ENCODE measurements at places on chromosomes 13 and 19.

DNA sequence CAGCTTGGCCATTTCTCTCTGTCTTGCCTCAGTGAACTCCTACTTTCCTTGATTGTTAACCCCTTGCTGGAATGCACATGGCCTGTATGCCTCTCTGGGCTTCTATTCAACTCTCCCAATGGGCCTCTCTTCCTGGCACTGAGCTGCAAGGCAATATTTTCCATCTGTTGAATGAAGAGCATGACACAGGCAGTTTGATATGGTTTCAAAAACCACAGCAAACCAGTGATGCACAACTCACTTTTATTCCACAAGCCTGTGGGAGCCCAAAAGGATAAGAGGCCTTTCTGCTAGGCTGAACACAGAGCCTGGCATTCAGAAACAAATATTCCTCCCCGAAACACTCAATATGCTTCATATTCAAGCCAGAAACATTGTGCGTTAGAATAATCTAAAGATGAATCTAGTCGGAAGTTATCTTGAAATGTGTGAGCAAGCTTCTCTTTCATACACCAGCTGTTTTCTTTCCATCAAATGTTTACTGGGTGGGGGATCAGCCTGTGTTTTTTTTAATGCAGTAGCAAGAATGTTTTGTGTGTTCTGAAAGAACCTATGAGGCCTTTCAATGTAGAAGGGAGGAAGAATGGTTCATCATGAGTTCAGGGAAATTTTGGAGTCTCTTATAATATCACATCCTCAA, 443.1 kb upstream of the SPRY2 start:
- DNase-seq = peak; percentile 64

DNA sequence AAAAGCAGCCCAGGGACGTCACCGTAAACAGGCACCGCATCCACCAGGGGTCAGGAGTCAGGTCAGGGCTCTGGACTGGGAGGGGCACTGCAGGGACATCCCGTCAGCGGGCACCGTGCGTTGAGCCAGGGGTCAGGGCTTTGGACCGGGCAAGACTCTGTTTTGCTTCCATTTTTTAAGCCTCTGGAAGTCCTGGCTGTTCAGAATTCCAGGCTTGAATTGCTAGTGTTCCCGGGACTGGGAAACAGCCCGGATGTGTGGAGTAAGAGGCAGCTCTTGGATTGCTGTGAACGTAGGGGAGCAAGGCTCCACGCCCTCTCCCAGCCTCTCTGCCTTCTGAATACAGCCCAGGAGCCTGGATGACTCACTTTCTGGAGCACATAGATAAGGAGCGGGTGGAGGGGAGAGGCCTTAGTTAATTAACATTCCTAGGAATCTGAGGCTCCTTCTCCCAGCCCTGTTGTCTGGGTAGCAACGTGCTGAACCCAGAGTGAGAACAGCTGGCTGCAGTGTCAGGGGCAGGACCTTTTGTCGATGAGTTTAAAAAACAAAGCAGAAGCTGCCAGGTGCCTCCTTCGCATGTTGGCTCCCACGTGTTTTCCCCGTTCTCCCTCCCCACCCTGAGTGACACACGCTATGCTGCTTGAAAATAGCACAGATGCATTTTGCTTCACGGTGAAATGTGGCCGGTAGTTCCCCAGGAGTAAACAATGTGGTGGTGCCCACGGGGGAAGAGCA, 21.9 kb downstream of the ATP11A start:
- peak; percentile 97 for DNase-seq

- DNase-seq = no peak
Observed at GRCh38 chr13:43230989-43231388, 207.6 kb downstream of the DNAJC15 start.

DNA sequence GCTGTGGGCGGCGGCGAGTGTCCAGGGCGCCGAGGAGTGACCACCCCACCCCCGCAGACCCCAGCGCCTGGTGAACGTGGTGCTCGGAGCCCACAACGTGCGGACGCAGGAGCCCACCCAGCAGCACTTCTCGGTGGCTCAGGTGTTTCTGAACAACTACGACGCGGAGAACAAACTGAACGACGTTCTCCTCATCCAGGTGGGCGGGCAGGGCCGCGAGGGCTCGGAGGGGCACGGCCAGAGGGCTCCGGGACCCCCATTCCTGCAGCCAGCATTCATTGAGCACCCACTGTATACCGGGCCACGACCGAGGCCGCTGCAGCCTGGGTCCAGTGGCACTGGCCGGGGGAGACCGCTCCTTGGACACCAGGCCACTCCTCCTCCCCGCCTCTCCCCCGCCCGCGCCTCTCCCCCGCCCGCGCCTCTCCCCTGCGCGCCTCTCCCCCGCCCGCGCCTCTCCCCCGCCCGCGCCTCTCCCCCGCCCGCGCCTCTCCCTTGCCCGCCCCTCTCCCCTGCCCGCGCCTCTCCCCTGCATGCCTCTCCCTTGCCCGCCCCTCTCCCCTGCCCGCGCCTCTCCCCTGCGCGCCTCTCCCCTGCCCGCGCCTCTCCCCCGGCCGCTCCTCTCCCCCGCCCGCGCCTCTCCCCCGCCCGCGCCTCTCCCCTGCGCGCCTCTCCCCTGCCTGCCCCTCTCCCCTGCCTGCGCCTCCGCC, 3.2 kb downstream of the PRTN3 start:
- no peak for DNase-seq

DNA sequence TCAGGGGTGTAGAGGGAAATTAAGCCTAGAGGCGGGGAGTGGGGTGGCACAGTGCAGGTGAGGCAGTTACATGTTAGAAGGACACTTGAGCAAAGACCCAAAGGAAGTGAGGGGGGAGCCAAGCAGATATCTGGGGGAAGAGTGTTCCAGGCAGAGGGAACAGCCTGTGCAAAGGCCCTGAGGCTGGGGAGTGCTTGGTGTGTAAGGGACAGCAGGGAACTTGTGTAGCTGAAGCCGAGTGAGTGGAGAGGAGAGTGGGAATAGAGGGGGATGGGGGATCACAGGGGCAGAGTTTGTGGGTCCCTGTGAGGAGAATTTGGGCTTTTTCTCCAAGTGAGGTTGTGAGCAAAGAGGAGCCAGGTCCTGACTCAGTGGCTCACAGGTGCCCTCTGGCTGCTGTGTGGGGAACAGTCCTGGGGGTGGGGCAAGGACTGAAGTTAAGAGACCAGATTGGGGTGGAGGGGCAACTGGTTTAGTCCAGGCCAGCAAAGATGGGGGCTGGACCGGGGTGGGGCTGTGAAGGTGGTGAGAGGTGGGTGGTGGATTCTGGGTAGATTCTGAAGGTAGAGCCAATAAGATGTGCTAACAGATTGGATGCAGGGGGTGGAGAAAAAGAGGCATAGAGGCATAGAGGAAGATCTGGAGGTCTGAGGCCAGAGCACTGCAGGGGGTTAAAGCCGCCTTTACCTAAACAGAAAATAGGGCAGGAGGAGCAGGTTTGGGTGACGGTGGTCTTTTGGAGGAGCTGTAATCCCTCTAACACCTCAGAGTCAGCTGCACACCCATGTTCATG, 75.3 kb downstream of the CACNA1A start:
- peak; percentile 39 for DNase-seq

DNA sequence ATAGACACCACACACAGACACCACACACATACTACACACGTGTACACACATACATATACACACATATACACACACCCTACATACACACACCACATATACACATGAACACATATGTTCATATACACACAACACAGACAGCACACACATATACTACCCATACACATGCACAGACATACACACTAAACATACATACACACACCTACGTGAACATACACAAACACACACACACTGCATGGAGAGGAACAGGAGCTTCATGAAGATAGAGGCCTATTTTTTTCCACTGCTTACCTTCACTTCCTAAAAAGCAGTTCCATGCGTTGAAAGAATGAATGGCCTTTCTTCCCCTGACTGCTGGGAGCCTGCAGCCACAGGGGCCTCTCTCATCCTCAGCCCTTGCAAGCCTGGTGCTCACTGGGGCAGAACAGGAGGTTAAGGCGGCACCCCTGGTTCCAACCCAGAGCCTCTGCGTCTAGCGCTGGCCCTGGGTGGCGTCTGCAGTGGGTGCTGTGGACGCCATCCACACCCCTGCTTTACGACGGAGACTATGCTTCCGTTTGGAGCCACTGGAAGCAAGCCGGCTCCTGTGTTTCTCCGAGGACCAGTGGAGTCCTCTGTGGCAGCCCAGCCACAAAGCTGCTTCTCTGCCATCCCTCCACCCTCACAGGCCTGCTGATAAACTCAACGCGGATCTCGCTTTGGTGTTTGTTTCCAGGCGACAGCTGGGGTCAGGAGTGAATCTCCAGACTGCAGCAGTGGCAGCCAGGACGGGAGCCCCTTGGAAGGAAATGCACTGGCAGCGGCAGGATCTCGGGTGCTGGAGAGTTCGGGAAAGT, 1.9 kb upstream of the RASA3 start:
- DNase-seq = no peak

DNA sequence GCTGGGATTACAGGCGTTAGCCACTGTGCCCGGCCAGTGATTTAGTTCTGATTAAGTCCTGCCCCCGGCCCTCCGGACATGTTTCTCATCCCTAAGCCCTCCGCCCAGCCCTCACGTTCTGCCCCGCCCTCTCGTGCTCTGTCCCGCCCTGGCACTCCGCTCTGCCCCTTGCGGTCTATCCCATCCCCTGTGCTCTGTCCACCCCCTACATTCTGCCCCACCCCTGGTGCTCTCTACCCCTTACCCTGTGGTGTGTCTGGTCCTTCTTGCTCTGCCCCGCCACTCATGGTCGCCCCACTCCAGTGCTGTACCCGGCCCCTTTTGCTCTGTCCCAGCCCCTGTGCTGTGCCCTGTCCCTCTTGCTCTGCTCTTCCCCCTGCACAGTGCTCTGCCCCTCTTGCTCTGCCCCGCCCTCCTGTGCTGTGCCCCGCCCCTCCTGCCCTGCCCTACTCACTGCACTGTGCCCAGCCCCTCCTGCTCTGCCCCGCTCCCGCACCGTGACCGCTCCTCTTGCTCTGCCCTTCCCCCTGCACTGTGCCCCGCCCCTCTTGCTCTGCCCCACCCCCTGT, 3.0 kb downstream of the GTPBP3 start:
- DNase-seq = no peak

GRCh38 chr19:46812977-46813838, 24.8 kb upstream of the SLC1A5 start:
- no peak for DNase-seq

DNA sequence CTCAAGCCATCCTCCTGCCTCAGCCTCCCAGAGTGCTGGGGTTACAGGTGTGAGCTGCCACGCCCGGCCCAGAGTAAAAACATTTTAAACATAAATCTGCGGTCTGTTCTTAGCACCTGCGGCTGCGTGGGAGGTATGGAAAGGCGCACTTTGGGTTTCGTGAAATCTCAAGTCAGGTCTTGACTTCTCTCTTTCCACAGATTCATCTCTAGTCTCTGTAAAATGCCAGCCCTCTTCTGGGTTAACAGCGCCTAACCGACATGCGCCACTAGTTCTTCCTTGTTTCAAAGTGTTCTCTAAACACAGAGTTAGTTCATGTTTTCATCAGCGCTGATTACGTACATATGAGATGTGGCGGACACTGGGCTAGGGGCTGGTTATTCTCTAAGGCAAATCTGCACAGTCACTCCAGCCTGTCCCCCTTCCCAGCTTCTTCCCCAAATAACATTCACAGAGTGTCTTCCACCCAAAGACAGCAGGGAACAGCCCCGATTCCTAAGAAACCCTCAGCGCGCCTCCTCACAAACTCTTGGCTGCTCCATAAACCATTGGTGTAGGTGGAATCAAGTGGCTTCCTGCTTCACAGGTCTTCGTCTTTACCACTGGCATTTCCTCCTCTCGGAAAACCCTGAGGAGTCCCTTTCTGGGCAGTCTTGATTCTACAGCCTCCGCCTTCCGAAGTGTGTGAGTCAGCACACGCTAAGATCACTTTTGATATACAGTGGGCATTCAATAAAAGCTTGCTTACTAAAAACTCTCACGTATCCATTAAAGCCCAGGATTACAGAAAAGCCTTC, 1.4 kb downstream of the PARP4 start:
- DNase-seq = peak; percentile 87

GRCh38 chr13:110500341-110500740, 61.2 kb downstream of the RAB20 start:
- no peak for DNase-seq

DNA sequence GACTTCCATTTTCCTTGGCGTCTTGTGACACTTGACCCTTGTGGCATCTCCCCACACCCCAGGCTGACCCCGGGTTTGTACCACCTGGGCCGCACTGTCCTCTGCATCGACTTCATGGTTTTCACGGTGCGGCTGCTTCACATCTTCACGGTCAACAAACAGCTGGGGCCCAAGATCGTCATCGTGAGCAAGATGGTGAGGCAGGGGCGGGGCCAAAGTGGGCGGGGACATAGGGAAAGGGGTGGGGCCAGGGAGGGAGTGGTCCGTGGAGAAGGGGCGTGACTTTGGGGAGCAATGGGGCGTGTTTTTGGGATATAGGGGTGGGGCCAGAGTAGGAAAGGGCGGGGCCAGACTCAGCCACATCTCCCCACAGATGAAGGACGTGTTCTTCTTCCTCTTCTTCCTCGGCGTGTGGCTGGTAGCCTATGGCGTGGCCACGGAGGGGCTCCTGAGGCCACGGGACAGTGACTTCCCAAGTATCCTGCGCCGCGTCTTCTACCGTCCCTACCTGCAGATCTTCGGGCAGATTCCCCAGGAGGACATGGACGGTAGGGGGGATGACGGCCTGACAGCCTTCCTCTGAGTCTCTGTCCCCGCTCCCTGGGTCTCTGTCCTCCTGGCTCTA, 42.8 kb downstream of the TRPM4 start:
- DNase-seq = no peak

GRCh38 chr13:47081246-47081645, 184.4 kb upstream of the HTR2A start:
- no peak for DNase-seq
